Erythroblast (primary cell): ENCODE measurements at places on chromosomes 11 and 22.

DNA sequence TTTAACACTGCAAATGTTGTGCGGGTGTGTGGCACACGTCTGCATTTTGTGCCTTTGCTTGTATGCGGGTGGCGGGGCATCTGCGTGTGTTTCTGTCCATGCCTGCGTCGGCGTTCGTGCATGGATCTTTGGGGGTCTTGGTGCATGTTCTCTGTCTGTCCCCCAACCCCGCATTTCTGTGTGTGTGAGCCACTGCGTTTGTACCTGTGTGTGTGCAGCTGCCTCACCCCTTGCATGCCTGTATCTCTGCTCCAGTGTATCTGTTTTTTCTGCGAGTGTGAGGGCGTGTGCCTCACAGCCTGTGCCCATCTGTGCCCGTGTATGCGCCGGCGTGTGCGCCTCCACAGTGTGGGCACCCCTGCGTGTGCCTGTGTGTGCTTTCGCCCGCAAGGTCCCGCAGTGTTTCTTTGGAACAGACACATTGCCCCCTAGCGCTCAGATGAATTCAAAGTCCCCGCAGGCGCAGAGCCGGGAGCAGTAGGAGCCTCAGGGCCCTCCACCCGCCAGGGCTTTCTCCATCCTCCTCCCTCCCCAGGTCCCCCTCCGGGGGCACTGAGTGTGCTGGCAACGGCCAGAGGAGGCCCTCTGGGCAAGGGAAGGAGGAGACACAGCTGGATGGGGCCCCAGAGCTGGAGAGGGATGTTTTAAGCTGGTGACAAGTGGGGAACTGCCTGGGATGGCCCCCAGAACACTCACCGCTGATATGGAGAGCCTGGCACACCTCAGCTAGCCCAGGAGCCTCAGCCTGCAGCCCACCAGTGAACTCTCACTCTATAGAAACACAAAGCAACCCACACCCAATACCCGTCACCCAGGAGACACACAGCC lies 3.1 kb upstream of the MN1 start:
- peak; percentile 72 for DNase-seq

- DNase-seq: peak; percentile 76
These were observed 531 bp downstream of the PIM3 start for GRCh38 chr22:49961005-49961600.

DNA sequence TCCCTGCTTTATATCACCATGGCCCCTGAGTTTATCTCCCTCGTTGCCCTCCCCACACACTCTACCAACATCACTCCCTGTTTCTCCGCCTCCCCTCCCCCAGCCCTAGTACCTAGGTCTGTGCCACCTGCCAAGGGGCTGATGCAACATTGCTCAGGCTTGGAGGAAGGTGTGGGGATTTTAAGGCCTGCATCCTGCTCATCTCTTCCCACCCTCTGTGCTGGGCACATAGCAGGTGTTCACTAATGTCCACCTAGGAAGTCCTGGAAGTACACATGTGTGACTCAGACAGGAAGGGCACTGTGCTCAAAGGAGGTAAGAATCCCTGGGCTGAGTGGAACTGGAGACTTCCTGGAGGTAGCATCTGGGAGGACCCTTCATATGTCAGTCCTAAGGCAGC lies 37.0 kb downstream of the PDE2A start:
- DNase-seq: no peak

DNA sequence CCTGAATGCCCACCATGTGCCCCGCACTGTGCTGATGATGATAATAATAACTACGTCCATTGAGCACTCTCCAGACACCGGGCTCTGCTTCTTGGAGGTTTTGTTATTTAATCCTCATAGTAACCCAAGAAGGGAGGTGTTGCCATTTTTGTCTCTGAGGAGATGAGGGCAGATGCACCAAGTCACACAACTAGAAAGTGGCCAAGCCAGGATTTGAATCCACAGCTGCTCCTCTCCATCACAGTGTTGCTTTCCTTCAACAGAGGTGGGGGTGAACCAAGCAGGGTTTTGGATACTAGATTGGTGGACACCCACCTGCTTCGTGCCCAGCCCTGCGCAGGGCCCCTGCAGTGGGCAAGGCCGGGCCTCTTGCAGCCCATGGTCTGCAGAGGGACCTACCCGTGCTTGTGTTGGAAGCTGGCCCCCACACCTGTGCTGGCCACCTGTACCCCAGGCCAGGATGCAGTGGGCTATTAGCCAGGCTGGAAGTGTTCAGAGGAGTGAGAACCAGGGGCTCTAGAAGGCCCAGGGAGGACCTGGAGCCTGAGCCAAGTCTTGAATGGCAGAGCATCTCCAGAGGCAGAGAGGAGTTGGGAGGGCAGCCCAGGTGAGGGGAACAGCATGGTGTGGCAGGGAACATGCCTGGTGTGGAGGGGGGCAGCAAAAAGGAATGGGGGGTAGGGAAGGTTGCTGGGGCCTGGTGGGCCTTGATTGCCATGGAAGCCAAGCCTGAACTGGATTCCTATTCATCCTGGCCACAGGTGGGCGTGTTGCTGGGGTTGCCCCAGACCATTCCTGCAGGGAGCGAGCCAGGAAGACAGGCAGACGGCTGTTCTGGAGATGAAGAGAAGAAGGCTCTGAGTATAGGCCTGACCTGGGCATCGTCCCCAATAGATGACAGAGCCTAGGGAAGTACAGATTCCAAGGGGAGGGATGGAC lies 2.7 kb upstream of the DPP3 start:
- no peak for DNase-seq

GRCh38 chr11:64244107-64244506 lies 2.6 kb downstream of the PPP1R14B start:
- DNase-seq: no peak

GRCh38 chr11:73381589-73381988 lies 5.4 kb downstream of the RELT start:
- peak; percentile 26 for DNase-seq

DNA sequence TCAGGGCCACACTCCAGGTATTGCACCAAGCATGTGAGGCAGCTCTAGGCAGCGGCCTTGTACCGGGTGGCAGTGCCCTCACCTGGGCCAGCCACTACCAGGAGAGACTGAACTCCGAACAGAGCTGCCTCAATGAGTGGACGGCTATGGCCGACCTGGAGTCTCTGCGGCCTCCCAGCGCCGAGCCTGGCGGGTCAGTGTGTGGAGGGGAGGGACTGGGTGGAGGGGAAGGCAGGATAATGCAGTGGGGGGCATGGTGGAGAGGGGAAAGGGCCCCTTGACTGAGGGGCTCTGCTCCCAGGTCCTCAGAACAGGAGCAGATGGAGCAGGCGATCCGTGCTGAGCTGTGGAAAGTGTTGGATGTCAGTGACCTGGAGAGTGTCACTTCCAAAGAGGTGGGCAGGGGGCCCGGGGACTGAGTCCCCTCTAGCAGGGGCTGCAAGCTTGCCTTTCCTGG lies 4.2 kb downstream of the SSH3 start:
- DNase-seq: no peak

DNA sequence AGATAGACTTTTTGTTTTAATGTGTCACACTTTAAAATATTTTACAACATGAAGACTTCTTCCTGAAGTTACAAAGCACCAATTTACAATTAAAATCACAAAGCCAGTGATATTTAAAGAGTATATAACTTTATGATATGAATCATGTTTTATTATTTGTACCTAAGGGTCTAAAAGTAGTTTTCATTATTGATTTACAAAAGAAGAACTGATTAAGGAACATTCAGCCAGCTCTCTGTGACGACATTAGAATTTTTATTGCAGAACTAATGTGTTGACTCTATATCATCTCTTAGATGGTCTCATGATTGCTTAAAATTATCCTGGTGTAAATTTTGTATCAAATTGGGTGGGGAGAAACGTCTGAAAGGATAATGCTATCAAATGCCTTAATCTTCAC lies 82.8 kb upstream of the ALKBH3 start:
- DNase-seq: no peak

DNA sequence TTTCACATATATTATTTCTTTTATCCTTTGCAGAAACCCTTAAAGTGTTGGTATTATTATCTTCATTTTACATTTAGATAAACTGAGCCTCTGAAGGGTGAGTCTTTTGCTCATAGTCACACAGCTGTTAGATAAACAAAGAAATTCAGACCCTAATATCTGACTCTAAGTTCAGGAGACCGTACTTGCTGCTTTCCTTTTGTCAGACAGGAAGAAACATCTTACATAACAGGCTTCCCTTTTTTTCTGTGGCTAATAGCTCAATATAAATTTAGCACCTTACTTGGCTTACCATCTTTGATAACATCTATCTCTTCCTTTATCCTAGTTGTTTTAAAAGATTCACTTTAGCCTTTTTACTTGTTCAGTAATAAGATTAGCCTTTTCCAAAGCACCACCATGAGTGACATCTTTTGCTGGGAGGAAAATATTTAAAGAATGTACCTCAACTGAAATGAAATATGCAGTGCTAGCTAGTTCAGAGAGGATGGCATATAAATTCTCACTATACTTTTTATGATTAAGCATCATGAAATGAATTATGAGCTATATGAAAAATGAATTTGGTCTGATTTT lies 128.6 kb downstream of the WNT11 start:
- no peak for DNase-seq

GRCh38 chr11:133793271-133794035 lies 51.9 kb downstream of the SPATA19 start:
- no peak for DNase-seq

DNA sequence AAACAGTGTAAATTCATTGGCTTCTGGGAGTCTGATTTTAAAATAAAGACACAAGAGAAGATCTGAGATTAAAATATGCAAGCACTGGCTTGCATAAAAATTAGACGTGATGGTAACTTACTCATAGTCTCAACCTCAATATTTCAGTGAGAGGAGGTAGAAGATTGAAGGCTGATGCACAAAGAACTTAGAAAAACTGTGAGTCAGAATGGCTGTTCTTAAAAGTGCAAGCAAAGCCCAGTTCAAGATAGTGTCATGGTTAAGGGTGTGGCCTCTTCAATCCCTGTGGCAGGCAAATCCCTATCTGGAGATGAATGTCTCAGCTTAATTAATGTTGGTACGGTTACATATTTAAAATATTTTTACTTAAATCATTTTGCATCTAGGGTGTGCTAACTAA lies 33.6 kb upstream of the FIBIN start:
- DNase-seq: no peak

DNA sequence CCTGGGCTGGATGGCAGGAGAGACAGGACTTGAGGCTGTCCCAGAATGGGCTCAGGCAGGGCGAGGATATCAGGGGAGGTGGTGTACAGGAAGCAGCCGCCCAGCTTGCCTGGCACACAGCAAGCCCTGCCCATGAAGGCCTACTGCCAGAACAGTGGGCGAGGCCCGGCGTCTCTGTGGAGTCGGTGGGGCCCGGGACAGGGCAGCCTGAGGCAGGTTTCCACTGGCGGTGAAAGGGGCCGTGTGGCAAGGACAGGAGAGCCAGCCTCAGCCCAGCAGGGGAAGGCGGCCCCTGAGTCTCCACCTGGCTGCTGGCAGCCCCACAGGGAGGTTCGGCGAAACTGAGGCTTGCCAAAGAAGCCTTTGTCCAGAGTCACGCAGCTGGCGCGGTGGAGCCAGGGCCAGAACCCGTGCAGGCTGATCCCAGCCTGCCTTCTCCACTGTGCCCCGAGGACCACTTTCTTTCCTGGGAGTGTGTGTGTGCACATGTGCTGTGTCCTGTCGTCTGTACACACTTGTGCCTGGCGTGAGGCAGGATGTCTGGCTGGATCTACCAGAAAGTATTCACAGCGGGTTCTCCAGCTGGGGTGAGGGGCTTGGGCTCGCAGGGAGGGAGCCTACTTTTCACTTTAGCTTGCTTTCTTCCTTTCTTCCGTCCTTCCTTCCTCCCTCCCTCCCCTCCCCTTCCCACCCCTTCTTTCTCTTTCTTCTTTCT lies 1.2 kb downstream of the TSPO start:
- DNase-seq: no peak

- DNase-seq: no peak
These were observed 611.7 kb upstream of the CNTN5 start for GRCh38 chr11:98409069-98409468.

GRCh38 chr11:34260072-34260575 lies 97.7 kb downstream of the ABTB2 start:
- no peak for DNase-seq

DNA sequence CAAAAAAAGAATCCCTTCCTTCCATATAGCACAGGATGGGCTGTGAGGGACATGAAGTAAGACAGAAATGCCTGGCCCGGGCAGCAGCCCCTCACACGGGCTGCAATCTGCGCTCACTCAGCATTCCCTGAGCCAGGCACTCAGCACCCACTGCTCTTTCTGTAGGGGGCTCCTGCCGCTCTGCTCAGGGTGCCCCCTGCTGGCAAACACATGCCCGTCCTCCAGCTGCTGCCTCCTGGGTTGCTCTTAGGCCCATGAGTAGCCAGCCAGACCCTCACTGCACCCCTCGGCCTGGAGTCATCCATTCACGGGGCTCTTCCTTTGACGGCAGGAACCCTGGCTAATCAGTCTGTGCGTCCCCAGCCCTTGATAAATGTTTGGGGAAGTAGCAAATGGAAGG lies 6.9 kb downstream of the MCAT start:
- DNase-seq: peak; percentile 53

GRCh38 chr11:10653946-10654810 lies 39.4 kb downstream of the IRAG1 start:
- peak; percentile 65 for DNase-seq

- no peak for DNase-seq
These were observed 172.6 kb upstream of the SEZ6L start for GRCh38 chr22:25996669-25997068.

DNA sequence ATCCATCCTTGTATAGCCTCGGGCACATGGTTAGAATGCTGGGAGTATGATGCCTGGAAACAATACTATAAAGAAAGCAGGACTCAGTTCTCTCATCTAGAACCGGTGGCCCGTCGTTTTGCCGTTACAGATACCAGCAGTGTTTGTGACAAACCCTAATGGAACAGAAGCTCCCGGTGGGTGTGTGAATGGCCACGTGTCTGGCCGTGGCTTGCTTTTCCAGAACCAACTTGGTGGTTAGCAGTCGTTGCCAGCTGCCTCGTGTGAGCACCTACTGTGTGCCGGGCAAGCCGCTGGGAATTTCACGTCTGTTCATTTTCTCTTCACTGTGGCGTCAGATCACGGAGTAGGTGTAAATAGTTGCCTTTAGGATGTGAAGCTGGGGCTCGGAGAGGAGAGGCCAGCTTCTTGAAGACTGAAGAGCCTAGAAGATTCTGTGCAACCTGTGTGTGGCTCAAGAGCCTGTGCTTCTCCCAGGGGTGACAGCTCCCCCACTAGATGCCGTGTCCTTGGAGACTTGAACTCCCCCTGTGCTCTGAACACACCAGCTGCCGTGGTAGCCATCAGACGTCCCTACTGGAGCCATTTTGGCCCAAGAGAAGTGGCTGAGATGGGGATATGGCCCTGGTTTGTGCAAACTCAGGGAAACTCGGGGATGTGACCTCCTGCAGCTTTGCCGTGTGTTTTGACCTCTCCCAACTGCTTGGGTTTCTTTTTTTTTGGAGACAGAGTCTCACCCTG lies 57.5 kb upstream of the PPARA start:
- no peak for DNase-seq
